Glutamatergic neuron (in vitro differentiated cells): ENCODE measurements at places on chromosomes 5 and 9. TPM values are rescaled to one million over a fixed set of nuclear protein-coding genes. Genes with fewer than 3 reads are reported as not detected.

SLC22A5 gene
- total RNA-seq, result 0.81 TPM

GLDC gene
- 42.9 TPM for total RNA-seq

KIF24 gene
- 0.78 TPM for total RNA-seq

GLIPR2 gene
- 84.4 TPM for total RNA-seq

SLC6A7 gene
- total RNA-seq, result not detected

TEX48 gene
- total RNA-seq, result not detected

FCHO2 gene
- total RNA-seq, result 13.3 TPM

SPAAR gene
- not detected for total RNA-seq

PCDHAC1 gene
- total RNA-seq, result 25.2 TPM

EIF4EBP3 gene
- total RNA-seq, result 7.0 TPM

IFNA21 gene
- not detected for total RNA-seq

LRRC26 gene
- total RNA-seq, result 0.98 TPM

DNA sequence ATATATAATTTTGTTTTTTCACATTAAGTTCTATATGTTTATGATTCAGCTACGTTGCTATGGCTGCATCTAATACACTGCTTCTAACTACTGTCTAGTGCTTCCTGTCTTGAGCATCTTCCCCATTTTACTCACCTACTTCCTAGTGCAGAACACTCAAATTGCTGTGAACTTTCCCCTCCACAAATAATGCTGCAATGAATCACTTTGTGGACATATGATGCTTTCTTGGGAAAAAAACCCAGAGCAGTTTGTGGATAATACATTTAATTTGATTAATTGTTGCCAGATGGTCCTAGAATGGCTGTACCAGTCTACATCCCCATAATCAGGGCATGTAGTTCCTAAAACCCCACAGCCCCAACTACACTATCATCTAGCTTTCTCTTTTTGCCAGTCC is 18.5 kb downstream of the CD180 start:
- DNase-seq, result no peak

GRCh38 chr5:88821161-88821560 is 61.8 kb downstream of the MEF2C start:
- no peak for DNase-seq

DNA sequence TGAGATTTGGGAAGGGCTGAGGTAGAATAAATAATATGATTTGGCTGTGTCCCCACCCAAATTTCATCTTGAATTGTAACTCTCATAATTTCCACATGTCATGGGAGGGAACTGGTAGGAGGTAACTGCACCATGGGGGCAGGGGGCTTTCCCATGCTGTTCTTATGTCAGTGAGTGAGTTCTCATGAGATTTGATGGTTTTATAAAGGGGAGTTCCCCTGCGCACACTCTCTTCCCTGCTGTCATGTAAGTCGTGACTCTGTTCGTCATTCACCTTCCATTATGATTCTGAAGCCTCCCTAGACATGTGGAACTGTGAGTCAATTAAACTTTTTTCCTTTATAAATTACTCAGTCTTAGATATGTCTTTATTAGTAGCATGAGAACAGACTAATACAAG is 115.5 kb upstream of the STARD4 start:
- no peak for DNase-seq

GRCh38 chr5:151523335-151523734 is 67.8 kb downstream of the FAT2 start:
- DNase-seq, result peak; percentile 48

- no peak for DNase-seq
These were observed 247.7 kb downstream of the ENC1 start for GRCh38 chr5:74392711-74393351.

DNA sequence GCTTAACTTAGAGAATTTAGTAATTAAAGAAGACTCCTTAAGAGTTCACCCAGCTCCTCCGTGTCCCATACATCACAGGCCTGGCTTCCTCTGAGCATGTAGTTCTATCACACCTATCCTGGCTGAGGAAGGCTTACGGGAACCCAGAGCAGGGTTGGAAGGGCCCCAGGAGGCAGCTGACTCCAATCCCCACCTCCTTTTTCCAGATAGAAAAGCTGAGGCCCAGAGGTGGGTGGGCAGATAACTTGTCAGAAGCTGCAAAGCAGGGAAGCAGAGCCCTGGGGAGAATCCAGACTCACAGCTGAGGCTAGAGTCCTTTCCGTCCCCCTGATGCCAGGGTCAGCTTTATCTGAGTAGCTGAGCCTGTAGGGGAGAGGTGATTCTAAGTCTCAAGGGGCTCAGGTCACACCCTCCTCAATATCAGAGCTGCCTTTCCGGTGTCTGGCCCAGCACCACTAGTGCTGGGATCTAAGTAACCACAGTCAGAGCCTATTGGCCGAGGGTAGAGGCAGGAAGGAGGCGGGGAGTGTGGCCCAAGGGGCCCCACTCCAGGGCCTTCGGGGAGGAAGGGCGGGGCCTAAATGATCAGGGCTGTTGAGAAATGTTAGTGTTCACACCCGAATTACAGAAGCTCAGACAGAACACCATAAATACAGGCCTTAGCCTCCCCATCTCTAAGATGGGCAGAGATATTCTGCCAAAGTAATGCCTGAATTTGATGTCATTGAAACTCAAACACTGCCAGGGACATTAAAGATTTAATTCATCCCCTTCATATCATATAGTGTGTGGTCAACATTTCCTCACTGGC is 9.9 kb downstream of the CCDC69 start:
- no peak for DNase-seq

GRCh38 chr9:129021091-129021490 is 7.0 kb downstream of the SH3GLB2 start:
- DNase-seq, result no peak

DNA sequence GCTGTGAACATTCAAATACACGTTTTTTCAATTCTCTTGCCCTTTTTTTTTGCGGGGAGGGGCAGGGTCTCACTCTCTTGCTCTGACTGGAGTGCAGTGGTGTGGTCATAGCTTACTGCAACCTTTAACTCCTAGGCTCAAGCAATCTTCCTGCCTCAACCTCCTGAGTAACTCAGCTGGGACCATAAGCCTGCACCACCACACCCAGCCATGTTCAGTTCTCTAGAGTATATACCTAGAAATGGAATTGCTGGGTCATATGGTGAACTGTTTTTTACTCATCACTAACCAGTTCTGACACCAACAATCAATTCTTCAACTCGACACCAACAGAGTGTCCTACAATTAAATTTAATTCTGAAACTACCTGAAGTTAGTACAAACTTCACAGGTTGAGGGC is 85.5 kb upstream of the ZNF169 start:
- DNase-seq, result no peak

- DNase-seq, result no peak
These were observed 402.3 kb upstream of the ZNF608 start for GRCh38 chr5:125148706-125149105.

DNA sequence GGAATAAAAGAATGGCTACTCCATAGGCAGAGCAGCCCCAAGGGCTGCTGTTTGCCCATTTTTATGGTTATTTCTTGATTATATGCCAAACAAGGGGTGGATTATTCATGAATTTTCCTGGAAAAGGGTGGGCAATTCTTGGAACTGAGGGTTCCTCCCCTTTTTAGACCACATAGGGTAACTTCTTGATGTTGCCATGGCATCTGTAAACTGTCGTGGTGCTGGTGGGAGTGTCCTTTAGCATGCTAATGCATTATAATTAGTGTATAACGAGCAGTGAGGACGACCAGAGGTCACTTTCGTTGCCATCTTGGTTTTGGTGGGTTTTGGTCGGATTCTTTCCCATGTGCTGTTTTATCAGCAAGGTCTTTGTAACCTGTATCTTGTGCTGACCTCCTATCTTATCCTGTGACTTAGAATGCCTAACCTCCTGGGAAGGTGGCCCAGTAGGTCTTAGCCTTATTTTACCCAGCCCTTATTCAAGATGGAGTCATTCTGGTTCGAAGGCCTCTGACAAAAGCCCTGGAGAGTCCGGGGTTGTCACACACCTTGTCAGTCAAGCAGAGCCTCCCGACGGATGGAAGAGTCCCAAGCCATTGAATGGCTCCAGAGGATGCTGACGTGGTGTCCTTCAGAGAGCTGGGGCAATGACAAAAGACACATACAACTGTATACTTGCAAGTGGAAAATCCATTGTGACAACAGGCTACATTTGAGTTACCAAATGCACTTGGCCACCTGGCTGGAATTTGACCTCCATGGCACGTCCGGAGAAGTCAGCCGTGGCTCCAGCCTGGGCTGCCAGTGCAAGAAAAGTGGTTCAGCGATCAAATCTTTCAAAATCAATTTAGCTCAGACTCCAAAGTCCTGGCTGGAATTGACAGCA is 67.1 kb upstream of the CLINT1 start:
- no peak for DNase-seq

GRCh38 chr9:112142420-112142819 is 32.7 kb downstream of the SUSD1 start:
- no peak for DNase-seq

- DNase-seq, result no peak
These were observed 379 bp upstream of the EGFLAM start for GRCh38 chr5:38258042-38258318.

DNA sequence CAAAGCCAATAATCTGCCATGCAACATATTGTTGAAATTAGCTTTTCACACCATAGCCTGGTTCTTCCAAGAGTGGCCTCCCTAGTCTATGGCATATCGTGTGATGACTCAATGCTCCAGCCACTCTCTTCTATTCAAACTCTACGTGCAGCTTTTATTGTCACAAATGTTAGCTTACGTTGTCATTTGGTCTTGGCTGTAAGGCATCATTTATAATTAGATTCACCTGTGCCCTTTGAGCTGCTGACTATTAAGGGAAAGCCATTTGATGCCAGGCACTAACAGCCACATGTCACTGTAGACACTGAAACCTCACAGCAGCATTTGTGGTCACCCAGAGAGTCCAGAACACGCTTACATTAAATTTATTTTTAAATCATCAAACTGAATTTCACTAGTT is 66.8 kb downstream of the APBA1 start:
- DNase-seq, result no peak

DNA sequence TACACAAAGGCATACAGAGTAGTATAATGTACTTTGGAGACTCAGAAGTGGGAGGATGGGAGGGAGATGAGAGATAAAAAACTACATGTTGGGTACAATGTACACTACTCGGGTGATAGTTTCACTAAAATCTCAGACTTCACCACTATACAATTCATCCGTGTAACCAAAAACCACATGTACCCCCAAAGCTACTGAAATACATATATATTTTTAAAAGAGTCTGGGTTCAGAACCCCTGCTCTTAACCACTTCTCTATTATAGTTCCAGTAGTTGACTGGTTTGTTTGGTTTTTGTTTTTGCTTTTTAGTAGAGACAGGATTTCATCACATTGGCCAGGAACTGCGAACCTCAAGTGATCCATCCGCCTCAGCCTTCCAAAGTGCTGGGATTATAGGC is 22.6 kb downstream of the SGTB start:
- no peak for DNase-seq

- DNase-seq, result no peak
These were observed 20.4 kb upstream of the UBLCP1 start for GRCh38 chr5:159242656-159243055.

- no peak for DNase-seq
These were observed 12.6 kb downstream of the ZBTB5 start for GRCh38 chr9:37452611-37453010.

GRCh38 chr9:136206602-136207275 is 1.8 kb upstream of the LHX3 start:
- peak; percentile 63 for DNase-seq

DNA sequence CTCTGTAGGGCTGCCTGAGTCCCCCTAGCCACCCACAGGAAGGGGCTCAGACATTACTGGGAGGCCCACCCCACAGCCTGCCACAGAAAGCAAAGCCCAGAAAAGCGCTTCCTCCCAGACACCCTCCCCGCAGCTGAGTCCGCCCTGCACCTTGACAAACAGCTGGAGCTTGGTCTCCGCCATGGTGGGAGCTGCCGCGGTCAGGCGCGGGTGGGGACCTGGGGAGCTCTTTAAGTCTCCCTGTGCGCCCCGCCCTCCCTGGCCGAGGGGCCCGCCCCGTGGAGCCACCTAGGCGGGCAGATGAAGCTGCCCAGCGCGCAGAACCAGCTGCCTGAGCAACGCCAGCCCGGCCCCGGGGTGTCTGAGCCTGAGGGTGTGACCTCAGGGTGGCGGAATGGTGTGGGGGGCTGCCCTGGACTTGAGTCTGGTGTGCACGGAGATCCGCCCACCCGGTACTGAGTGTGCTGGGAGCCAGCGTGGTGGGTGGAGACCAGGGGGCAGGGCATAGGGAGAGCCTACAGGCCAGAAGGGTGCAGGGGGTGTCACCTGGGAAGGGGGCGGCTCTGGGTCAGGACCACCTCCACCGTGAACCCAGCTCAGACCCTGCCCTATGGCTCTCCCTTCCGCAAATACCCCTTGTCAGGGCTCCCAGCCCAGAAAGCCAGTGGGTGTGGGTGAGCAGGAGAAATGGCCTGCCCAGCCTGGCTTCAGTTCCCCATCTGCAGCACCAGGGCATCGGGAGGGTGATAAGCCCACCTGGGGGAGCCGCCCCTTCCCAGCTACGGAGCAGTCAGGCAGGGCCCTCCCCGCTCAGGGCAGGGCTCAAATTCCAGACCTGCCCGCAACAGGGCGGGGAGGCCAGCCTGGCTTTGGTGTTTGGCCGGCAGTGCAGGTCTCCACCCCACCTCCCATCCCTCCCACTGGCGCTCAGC is at the start of gene CLIC3:
CLIC3 (minus strand) TSS at position 208 of the 932 bp plus-strand sequence; CDS start at position 183, 25 bp downstream.
- no peak for DNase-seq

DNA sequence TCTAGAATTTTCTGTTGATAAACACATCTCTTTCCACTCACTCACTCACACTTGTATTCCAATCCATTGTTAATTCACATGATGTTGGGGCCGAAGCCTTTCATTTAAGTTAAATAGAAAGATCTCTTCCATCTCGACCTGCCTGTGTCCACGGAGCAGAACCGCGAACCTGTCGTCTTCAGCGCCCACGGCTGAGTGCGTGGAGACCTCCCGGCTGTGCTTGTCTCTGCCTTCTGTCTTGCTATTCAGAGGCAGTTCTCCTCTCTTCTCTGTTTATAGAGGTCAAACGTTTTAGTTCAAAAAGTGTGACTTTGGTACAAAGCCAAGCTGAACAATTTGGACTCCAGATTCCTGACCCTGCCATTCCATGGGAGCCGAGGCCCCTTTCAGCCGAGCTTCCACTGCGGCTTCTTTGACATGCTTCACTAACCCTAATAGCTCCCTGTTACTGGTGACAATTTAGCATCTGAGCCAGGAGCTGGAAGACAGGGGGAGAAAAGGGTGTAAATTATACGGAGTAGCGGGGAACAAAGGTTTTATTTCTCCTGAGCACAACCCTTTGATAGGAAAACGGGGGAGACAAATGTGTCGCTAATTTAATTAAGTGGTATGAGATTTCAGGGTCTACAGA is 314.4 kb upstream of the IRX4 start:
- no peak for DNase-seq

GRCh38 chr5:68292316-68292715 is 76.8 kb downstream of the PIK3R1 start:
- no peak for DNase-seq

GRCh38 chr5:135016861-135017290 is 17.2 kb downstream of the PITX1 start:
- peak; percentile 19 for DNase-seq

DNA sequence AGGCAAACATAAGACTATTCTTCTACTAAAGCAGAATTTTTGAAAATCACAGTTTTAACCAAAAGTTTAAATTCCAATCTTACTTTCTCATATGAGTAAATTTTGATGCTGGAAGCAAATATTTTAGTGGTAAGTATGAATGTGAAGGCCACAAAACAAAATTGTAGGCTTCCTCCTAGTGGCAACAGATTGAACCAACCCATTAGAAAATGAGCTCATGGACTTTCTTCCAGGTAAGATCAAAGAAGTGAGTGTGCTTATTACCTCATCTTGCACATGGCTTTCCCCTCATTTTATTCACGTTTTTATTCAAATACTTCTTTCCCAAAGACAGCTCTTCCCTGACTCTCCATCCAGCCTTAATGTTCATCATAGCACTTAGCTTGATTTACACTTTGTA is 16.5 kb upstream of the RLN2 start:
- DNase-seq, result no peak
